ENCODE measurements at places on chromosomes 6 and 20.

- no peak for DNase-seq
Measured at GRCh38 chr6:155163601-155164000, 100.2 kb upstream of the CLDN20 start.

- DNase-seq: no peak
Measured at GRCh38 chr6:45132059-45132458, 196.1 kb upstream of the RUNX2 start.

DNA sequence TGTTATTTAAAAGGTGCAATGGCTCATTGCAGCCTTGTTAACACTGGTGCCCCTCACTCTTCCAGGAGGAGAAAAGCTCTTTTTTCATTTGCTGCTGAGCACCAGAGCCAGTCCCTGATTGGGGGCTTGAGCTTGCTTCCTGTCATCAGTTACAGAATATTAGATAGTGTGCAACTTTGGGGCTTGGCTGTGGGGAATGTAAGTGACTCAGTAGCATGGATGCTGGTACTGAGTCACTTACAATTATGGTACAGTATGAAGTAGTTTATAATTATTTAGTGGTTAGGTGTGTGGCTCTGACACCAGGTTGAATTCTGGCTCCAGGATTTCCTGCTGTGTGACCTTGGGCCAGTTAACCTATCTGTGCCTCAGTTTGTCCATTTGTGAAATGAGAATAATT is 37.6 kb downstream of the ANKS1A start:
- no peak for DNase-seq

- no peak for DNase-seq
Measured at GRCh38 chr20:25695532-25696370, 902 bp downstream of the ZNF337 start.

DNA sequence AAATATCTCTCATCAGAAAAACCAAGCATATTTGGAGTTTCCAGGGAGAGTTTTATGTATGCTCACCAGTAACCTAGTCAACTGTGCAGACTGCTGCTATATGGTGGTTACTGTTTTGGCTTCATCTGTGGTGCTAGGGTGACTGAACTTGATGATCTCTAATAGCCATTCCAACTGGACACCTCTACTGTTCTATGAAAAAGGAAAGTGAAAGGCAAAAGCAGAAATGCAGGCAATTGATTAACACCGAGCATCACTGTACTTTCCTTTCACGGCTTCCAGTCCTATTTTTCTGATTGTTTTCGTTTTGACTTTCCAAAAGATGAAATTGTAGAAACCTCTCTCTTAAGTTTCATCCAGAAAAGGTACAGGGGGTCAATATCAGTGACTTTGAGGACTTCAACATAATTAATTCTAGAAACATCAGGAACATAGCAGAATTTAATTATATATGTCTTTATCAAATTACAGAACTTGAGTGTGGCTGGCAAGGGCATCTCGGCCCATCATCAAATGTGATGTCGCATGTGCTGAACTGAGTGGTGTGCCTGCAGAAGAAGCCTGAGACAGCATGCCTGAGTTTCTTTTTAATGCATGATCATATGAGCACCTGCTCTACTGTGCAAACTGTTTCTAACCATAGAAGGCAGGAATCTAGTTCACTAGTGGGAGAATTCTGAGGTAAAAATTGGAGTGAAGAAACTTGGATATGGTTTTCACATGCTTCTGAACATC is 464.3 kb upstream of the FLRT3 start:
- DNase-seq: no peak

DNA sequence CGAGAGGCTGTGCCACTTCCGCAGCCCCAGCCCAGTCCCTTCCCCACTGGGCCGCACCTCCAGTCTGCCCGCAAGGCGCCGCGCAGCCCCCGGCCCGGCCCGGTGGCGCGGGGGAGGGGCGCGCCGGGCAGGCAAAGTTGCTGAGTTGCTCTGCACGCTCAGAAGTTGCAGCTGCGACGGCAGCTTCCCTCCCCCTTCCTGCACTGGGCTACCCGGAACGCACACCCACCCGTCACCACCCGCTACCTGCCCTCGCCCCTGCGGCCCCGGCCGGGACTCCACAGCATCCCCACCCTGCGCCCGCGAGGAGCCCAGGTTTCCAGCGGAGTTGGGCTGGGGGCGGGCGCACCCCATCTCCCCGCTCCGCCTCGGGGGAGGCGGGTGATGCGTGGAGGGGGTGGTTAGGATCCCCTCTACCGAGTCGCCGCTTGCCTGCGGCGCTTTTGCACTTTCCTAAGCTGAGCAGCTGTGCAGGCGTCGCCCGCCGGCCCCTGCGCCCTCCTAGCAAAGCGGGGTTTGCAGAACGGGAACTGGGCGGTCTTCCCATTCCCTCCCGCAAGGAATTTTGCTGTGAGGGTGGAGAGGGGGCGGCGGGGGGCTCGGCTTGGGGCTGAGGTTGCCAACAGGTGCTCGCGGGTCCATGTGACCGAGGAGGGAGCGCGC is 55.9 kb upstream of the RREB1 start:
- peak; percentile 40 for DNase-seq

DNA sequence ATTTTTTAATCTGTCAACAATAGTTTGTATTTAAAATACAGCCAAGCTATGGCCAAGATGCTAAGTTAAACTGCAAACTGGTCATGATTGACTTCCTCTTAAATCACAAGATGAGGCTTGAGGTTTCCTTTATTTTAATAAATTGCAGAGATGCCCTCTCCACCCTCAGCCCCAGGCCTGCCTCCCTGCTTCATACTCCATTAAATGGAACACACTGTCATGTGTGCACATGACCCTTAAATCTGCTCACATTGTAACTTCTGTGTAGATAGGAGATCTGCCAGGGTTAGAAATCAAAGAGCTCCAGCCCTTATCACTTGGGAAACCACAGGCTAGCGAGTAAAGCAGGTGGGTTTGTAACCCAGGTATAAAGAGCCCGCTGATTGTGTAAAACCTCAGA is 20.8 kb downstream of the DUSP22 start:
- no peak for DNase-seq

DNA sequence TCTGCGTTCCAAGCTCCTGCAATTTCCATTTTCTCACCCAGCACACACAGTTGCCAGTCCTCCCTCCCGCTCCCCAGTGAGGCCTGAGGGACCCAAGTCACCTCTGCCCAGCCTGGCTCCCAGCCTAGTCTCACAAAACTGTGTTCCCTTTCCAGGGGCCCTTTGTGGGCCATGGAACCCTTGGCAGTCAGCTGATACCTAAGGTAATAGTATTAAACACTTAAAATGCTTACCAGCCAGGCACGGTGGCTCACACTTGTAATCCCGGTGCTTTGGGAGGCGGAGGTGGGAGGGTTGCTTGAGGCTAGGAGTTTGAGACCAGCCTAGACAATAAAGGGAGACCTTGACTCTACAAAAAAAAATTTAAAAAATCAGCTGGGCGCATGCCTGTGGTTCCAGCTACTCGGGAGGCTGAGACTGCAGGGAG is 3.2 kb upstream of the RBM38 start:
- no peak for DNase-seq

- no peak for DNase-seq
Measured at GRCh38 chr20:24431279-24432045, 38.0 kb upstream of the SYNDIG1 start.

- DNase-seq: no peak
Measured at GRCh38 chr6:72826037-72826436, 204.2 kb downstream of the KCNQ5 start.

GRCh38 chr6:20447581-20448132 is 46.0 kb downstream of the E2F3 start:
- DNase-seq: no peak

DNA sequence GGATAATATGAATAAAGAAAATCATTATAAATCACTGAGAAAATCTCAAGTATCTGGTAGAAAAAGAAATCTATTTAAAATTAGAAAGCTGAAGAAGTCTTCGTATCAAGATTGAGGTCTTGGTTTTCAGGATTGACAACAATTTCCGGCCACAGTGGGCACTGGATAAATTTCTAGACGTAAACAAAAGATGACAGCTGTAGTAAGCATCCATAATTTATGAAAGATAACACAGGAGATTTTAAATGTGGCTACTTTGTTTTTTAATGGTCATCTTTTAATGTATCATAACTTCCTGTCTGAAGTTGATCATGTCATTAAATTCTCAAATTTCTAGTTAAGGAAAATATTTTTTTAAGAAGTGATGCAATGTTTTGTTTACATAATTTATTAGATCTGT is 444.2 kb downstream of the HTR1B start:
- DNase-seq: no peak

- no peak for DNase-seq
Measured at GRCh38 chr6:122352981-122353664, 46.3 kb upstream of the HSF2 start.

DNA sequence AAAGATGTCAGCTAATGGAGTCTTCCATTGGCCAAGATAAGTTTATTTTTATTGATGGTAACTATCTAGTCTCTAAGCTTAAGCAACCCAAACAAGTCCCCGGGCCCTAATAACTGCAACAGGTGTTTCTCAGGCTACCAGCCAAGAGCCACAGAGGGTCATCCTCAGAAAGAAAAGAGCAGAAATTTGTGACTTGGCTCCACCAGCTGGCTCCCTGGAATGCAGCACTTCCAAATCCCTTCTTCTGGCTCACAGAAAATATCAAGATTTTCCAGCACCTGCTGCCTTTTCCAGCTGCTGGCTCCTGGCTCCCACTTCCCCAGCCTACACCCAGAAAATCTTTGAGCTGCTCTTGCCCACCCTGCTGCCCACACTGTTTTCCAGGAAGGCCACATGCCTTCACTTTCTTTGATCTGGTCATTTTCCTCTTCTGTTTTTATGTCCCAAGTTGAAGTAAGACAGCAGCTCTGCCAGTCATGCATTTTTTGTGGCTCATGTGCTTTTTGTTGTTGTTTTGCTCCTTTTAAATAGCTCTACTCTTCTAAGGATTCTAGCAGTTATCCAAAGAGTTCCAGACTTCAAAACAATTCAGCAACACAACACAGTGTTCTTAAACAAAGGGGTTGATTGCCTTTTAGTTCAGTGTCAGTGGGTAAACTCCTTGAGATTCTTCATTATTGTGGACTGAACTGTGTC is 151.0 kb upstream of the SMLR1 start:
- DNase-seq: no peak

GRCh38 chr20:62550087-62550632 is 74.4 kb upstream of the GATA5 start:
- no peak for DNase-seq

DNA sequence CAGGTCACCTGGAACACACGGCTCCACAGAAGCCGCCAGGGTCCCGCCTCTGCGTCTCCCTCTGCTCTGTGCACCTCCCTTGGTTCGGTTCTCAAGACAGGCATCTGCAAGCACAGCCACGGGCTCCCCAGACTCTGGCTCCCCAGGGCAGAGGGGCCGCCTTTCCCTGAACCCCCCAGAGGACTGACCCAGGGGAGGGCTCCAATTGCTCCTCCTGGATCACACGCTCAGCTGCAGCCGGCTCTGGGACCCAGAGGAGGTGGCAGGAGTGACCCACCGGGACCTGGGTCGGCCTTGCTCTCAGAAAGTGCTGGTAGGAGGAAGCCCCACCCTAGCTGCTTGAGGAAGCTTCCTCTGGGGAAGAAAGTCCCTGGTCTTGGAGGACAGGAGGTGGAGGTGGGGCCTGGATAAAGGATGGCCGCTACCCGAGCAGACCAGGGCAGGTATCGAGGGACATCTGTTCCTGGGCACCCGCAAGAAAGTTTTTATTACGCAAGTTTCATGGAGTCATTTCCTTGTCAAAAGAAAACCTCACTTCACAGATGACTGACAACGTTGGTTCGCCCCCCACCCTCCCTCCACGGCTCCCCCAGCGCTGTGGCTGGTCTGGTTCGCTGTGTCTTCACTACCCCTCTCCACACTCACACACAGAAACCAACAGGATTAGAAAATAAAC is 103.9 kb upstream of the AFDN start:
- DNase-seq: no peak

DNA sequence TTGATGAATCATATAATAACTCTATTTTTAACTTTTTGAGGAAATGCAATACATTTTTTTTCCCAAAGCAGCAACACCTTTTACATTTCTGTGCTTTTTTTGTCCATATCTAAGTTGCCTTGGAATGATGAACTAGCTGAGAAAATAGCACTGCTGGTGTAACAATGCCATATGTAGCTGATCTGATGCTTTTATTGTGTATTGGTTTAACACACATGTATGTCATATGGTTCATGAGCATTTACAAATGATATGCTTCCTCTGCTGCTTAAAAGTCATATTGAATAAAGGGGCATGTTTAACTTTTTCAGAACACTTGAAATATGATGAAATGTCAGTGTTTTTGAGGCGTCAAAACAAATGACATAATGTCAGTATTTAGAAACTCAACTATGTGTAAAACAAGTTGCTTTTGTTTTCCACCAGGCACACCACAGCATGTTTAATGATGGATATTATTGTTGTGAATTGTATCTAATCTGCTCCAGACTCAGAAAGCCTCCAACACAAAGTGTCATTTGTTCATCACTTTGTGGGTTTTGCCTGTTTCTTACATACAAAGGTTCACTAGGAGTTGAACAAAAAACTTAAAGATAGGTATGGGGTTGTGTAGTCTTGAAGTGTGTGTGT is 775.8 kb upstream of the FLRT3 start:
- no peak for DNase-seq

- no peak for DNase-seq
Measured at GRCh38 chr20:51221791-51222408, 199.0 kb upstream of the KCNG1 start.

- DNase-seq: no peak
Measured at GRCh38 chr6:35663447-35664235, 25.1 kb downstream of the FKBP5 start.

DNA sequence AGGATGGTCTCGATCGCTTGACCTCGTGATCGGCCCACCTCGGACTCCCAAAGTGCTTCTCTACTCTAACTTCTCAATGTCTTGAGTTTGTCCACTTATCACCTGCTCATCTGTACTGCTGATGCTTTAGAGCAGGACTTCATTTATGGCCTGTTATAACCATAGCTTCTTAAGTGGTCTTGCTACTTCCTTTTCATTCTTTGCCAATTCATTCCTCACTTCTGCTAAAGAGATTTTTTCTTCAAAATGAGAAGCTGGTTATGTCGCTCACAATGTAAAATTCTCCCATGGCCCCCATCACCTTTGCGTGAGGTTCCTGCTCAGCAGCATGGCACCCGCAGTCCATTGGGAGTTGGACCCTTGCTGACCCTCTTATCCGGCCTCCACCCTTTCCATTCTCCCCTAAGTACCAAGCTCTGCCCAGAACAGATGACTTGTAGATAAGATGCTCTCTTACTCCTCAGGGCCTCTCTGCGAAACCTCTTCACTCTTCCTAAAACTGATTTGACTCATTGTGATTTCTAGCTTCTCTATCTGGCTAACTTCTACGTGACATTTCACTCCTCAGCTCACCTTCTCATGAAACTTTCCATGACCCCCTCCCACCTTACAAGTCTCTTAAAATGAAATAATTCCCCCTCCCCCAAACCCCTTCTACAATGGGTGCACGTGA is 13.9 kb upstream of the CD164 start:
- no peak for DNase-seq

DNA sequence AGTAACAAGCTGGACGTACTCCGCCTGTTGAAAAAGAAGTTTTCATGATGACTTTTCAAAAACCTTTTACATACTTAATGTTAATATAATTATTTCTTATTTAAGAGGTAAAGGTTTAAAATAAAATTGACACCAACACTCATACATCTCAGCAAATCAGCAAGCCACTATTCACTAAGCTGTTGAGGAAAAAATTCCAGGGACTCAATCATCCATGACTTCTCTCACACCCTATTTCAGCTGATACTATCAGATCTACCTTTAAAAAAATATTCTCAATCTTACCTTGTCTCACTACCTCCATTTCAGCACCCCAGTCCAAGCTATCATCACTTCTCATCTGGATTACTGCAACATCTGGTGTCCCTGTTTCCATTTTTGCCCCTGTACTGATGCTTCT is 109.3 kb downstream of the HACE1 start:
- DNase-seq: no peak

- no peak for DNase-seq
Measured at GRCh38 chr20:63032861-63033793, 26.4 kb upstream of the BHLHE23 start.

GRCh38 chr6:151699719-151700118 is 107.8 kb upstream of the ESR1 start:
- no peak for DNase-seq

Measured in stimulated activated CD4-positive, alpha-beta T cell treated with anti-CD3 and anti-CD28 coated beads, Interleukin-1b, Interleukin-23, amount 100 ng/mL, for 48 hours (primary cell).